B cell (primary cell): ENCODE measurements at places on chromosomes 11 and 22. TPM values are rescaled to one million over a fixed set of nuclear protein-coding genes. Genes with fewer than 3 reads are reported as not detected.

The BTBD10 gene
- polyA plus RNA-seq = 8.2 and 13.3 TPM in 2 replicates

The TSGA10IP gene
- not detected in 2 replicates for polyA plus RNA-seq

The KCTD14 gene
- polyA plus RNA-seq = 0.18 TPM in 1 of 2 replicates, not detected in the other

The NPAS4 gene
- not detected in 2 replicates for polyA plus RNA-seq

The GLYATL1 gene
- 0.09 TPM in 1 of 2 replicates, not detected in the other for polyA plus RNA-seq

The SHANK2 gene
- polyA plus RNA-seq = 0.28 TPM in 1 of 2 replicates, not detected in the other

The WT1 gene
- not detected in 2 replicates for polyA plus RNA-seq

The DEFB131B gene
- polyA plus RNA-seq = not detected in 2 replicates

The OR52I2 gene
- not detected in 2 replicates for polyA plus RNA-seq

The PRMT3 gene
- 6.0 and 8.0 TPM in 2 replicates for polyA plus RNA-seq

The ABCG4 gene
- not detected in 2 replicates for polyA plus RNA-seq

The EXPH5 gene
- 0.12 and 0.23 TPM in 2 replicates for polyA plus RNA-seq

The BRSK2 gene
- 0.20 and 0.51 TPM in 2 replicates for polyA plus RNA-seq

The GLYAT gene
- polyA plus RNA-seq = not detected in 2 replicates

The NAALAD2 gene
- polyA plus RNA-seq = not detected in 2 replicates

The RNF215 gene
- polyA plus RNA-seq = 8.8 and 9.8 TPM in 2 replicates

The MOV10L1 gene
- polyA plus RNA-seq = not detected in 2 replicates

The FBLN1 gene
- polyA plus RNA-seq = not detected in 2 replicates

The GLYATL2 gene
- polyA plus RNA-seq = not detected in 2 replicates

The EPS8L2 gene
- 11.9 and 22.7 TPM in 2 replicates for polyA plus RNA-seq

The HEPN1 gene
- not detected in 2 replicates for polyA plus RNA-seq

The SYCE3 gene
- not detected in 2 replicates for polyA plus RNA-seq

The NEFH gene
- polyA plus RNA-seq = 0.04 and 0.07 TPM in 2 replicates

The CELSR1 gene
- 23.4 and 30.2 TPM in 2 replicates for polyA plus RNA-seq
